ENCODE measurements at places on chromosomes 6 and 20.

DNA sequence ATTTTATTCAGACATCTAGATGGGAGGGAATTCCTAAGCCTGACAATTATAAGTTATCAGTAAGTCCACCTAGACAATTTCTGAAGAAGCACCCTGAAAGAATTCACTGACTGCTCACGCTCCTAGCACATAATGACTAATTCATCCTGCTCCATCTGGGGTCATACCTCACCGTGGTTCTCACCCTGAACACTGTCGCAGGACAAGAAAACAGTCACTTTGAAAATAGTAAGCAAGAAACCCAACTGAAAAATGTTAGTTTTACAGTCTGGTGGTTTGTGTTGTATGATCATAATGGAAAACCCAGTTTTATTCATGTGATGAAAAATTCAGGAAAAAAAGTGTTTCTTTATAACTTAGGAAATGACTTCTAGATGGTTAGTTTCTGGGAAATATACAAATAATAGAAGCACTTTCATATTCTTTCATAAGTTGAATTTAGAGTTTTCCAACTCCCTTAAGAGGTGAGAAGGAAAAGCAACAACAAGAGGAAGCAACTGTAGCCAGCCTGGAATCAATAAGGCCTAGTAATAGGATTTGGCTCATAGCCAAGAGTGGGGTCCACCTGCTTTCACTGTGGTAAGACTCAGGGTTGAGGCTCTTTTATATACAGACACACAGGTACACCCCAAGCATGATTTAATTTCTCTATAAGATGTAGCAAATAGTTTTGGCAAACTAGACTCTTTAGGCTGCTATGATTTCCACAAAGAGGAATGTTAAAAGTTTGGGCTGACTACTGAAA is 94.1 kb downstream of the HIVEP2 start:
- DNase-seq = no peak

DNA sequence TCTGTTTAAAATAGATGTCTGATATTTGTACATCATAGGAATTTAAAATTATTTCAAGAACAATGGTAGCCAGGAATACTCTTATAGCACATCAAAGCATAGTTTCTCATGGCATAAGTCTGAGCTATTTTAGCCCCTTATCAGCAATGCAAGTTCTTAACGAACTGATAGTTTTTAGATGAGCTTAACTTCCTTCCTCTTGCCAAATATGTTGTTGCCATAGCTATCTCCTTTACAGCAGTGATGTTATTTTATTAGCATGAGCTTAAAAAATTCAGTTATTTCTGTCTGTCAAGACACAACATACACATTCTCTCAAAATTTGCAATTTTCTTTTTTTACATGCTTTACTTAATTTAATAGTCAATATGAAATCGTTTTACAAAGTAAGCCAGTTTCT is 867.2 kb downstream of the PHF3 start:
- DNase-seq = no peak

DNA sequence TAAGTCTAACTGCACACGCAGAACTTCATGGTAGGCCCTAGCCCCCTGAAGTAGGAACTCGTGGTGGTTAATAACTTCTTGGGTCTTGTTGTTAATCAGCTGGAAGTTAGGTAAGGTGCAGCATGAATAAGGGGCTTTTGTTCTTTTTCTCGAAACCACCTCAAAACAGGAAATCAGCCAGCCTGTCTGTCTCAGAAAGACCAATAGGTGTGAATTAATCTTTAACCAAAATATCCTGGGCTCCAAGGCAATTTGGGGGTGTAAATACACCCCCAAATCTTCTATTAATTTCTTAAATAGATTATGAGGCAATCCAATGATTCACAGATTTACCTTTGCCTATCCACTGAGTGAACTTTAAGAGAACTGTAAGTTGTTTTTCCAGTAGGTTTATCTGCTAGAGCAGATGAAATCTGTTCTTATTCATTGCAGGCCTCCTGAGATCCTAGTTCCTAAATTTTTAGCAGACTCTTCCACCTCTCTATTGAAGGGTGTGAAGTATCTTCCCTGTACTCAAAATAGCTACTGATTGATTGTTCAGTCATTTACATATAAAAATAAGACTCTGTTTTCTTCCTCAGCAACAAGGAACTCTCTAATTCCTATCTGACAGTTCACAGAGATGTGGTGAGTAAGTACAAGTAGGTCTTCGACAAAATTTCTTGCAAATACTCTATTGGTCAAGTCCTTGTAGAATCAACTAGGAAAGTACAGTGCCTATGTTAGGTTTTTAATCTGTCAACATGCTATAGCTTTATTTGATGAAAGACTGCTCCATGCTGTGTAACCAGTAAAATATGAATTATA is 427.1 kb upstream of the NOX3 start:
- no peak for DNase-seq

DNA sequence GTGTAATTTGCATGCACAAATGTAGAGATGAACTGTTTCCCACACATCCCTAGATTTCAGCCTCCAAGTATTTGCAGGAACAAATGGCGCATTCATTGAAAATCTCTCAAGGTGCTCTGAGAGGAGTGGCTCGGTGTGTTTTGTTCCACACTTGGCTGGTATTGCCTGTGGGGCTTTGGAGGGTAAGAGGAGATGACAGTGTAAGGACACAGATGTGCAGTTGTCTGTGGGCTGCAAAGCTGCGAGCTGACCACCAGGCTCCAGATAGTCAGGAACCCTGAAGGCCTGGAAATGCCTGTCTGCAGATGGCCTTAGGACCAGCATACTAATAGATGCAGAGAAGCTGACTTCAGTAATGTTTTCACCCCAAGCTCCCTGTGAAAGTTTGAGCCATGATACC is 57.7 kb upstream of the PBOV1 start:
- no peak for DNase-seq

GRCh38 chr6:6680526-6680925 is 92.0 kb downstream of the LY86 start:
- DNase-seq = no peak
